ENCODE measurements at places on chromosomes 12 and 14.
A peak's percentile ranks its signal among the peaks of the same experiment; 100 is the strongest.

DNA sequence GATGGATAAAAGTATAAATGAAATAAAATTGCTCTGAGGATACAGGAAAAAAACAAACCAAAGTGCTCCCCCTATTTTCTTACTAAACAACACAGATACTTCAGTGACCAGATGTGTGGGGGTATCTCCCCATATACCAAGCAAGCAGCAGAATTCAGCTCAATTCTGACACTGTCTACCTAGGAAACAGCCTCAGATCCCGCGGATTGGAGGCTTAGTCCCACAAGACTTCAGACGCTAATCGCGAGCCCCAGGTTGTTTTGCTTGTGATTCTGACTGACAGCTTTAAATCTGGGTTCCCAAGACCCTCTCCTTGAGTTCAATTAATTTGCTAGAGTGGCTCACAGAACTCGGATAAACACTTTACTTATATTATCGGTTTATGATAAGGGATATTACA is 17.3 kb downstream of the NFKBIA start:
- no peak for DNase-seq

- DNase-seq: no peak
Observed at GRCh38 chr14:69900603-69901002, 21.4 kb downstream of the SMOC1 start.

GRCh38 chr14:63134801-63135200 is 69.4 kb upstream of the RHOJ start:
- DNase-seq: no peak

GRCh38 chr14:55103971-55104954 is 24.8 kb upstream of the LGALS3 start:
- DNase-seq: no peak

DNA sequence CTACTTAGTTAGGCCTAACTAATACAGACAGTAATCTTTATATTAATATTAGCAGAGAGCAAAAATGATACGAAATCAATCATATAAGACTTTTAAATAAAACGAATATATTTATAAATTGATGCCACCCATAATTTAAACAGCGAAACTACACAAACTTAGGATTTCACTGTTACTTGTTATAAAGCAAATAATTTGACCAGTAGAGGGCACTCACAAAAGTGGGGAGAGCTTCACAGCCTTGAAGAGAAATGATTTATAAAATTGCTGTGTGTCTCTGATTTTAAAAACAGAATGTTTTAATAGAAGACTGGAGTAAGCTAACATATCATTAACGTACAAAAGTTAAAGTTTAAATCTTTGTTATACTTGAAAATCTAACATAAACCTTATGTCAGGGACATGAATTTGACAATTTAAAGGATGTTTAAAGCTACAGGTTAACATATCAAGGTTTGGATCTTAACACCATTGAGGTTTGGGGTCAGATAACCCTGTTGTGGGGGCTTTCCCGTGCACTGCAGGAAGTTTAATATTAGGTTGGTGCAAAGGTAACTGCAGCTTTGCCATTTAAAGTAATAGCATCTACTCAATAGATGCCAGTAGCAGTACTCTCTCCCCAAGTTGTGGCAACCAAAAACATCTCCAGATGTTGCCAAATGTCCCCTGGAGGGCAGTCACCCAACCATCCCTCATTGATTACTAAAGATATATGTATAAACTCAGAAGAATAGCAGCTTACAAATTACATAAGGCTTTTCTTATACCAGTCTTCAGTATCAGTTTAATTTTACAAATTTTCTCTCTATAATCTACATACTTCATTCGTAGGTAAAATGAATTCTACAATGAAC is 9.3 kb downstream of the KRAS start:
- DNase-seq: peak; percentile 70

DNA sequence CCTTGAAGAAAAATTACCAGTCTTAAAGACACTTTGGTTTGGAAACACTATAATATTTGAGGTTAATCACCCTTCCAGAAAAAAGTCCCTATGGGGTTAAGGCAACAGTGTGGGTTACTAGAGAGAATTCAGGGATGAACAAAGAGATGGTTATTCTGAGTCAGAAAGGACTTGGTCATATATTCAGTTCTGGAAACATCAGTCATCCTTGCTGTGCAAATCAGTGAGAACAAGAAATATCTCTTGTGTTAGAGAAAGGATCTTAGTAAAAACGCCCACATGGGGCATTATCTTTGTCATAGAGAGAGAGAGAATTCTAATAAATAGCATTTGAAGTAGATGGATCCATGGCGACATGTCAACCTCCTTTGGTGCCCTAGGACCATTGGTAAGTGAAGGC is 59.4 kb upstream of the E2F7 start:
- DNase-seq: peak; percentile 58

DNA sequence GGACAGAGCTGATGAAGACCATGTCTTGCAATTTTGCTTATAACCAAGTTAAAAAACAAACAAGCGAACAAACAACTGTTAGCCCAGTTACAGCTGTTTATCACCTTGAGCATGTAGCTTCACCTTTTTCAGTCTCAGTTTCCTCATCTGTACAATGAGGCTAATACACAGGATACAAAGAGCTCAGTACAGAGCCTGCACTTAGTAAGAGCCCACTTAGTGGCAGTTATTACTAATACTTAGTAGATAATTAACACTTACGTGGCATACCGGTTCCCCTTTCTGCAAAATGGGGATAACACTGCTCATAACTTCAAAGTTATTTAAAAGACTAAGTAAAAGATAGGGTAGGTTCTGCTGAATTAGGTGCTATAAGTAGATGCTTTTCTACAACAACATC is 228.0 kb downstream of the MON2 start:
- no peak for DNase-seq

All from AG10803 (cell line).